ENCODE measurements at places on chromosomes 4 and X.

- DNase-seq: no peak
Observed at GRCh38 chr4:181524499-181524898, 718.7 kb upstream of the TENM3 start.

DNA sequence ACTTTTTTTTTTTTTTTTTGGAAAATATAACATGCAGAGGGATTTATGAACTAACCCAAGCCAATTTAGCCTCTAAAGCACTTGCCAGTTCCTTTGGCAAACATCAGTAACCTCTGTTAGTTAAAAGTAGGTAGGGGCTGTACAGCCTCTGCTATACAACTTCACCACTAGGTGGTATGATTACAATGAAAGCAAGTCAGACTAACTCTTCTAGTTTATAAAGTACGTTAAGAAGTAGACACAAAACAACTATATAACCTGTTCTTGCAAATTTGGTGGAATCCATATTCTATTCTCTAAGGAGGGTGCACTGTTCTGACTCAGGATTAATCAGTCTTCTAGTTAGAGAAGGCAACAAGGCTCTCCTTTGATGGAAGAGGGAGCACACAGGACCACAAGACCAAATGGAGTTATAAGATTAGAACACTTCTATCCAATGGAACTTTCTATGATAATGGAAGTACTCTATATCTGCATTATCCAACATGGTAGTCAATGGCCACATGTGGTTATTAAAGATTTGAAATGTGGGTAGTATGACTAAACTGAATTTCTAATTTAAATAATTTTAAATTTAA is 12.8 kb downstream of the AIMP1 start:
- no peak for DNase-seq

- DNase-seq: no peak
Observed at GRCh38 chr4:97252615-97253154, 890.6 kb downstream of the STPG2 start.

DNA sequence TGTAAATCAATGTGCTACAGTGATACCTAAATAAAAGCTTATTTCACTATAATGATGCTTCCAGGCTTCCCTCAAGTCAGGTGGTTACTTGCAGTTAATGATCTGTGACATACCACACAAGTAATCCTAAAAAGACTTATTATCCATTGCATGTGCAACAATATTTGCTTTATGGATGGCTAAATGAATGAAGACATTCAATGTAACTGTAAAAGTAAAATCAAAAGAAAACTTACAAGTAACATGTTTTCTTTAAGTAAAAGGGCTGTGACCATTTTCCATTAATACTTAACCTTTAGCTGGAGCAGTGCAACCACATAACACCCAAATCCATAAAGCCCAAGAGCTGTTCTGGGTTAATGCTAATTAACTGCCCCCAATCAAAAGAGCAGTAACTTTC is 42.6 kb downstream of the RAB28 start:
- DNase-seq: no peak

- no peak for DNase-seq
Observed at GRCh38 chr4:187235456-187236170, 512.0 kb upstream of the FAT1 start.

GRCh38 chr4:141002323-141002805 is 130.9 kb downstream of the RNF150 start:
- no peak for DNase-seq

GRCh38 chr4:180060159-180060889 is 2182.9 kb upstream of the TENM3 start:
- DNase-seq: no peak

All from stimulated activated CD8-positive, alpha-beta memory T cell treated with anti-CD3 and anti-CD28 coated beads, Interleukin-15, amount 100 ng/mL, for 24 hours (primary cell).